Suppressor macrophage treated with lipopolysaccharide for 1 hour (primary cell): ENCODE measurements at places on chromosomes 13 and 19.

DNA sequence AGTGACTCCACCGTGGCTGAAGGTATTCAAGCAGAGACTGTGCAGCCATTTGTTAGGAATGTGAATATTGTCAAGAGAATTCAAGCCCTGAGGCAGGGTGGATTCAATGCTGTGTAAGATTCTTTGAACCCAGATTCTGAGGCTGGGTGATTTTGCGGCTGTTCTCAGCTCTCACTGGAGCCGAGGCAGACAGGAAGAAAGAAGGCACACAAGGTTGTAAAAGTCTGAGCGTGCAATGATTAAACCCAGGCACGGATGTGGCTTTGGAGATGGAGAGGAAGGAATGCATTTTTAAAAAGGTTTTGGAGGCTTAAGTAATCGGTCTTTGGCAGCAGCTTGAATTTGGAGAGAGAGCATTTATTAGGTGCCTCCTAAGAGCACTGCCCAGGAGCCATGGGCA, 187.9 kb downstream of the KATNAL1 start:
- DNase-seq, result no peak

DNA sequence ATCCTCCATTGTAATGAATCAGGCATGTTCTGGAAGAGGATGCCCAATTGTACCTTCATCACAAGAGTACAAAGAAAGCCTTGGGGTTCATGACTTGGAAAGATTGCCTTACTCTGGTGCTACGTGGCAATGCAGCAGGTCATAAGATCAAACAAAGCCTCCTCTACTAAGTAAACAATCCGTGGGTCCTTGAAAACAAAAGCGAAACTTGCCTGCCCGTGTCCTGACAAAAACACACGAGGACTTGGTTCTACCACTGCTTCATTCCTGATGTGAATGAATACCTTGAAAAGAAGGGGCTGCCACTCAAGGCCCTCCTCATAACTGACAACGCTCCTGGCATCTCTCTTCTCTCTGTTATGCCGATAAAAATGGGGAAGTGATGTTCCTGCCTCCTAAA, 18.9 kb downstream of the ZNF563 start:
- no peak for DNase-seq

GRCh38 chr19:1019980-1020867, 699 bp downstream of the TMEM259 start:
- DNase-seq, result peak; percentile 70

DNA sequence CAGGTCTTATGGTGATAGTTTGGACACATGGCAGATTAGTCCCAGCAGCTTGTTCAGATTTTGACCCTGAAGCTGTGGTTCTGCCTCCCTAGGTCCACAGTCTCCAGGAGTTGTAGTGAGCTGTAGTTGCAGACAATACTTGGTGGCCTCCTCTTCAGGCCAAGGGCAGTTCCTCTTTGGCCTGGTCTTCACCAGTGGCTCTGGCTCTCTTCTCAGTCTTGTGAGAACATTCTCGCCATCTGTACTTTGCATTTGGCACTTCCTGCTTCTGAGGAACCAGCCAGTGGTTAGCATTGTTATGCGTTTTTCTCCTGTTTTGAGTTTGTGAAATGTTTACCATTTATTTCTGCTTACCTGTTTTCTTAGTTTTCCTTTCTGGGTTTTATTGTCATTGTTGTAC, 40.7 kb downstream of the PCCA start:
- DNase-seq, result peak; percentile 67

GRCh38 chr19:18932216-18932841, 8.7 kb downstream of the HOMER3 start:
- peak; percentile 97 for DNase-seq

- no peak for DNase-seq
These were observed 23.6 kb upstream of the CCDC124 start for GRCh38 chr19:17909003-17909732.

- DNase-seq, result no peak
These were observed 16.3 kb upstream of the GSX1 start for GRCh38 chr13:27775943-27776342.

DNA sequence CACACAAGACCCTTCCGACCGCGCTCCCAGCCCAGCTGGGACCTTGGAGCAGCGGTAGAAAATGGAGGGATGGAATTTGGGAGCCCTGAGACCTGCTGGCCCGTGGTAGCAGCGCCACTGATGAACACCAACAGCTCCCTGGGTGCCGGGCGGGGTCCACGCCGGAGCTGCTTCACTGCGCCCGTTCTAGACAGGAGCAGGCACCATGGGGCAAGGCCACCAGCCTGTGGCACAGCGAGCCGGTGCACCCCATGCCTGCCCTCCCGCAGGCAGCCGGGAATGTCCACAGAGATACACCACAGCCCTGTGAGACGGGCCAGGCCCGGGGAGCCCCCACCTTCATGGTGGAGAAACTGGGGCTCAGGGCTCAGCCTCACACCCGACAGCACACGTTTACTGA, 9.9 kb upstream of the SHC2 start:
- DNase-seq, result no peak

- no peak for DNase-seq
These were observed 1024.0 kb upstream of the PCDH9 start for GRCh38 chr13:68254151-68254550.

DNA sequence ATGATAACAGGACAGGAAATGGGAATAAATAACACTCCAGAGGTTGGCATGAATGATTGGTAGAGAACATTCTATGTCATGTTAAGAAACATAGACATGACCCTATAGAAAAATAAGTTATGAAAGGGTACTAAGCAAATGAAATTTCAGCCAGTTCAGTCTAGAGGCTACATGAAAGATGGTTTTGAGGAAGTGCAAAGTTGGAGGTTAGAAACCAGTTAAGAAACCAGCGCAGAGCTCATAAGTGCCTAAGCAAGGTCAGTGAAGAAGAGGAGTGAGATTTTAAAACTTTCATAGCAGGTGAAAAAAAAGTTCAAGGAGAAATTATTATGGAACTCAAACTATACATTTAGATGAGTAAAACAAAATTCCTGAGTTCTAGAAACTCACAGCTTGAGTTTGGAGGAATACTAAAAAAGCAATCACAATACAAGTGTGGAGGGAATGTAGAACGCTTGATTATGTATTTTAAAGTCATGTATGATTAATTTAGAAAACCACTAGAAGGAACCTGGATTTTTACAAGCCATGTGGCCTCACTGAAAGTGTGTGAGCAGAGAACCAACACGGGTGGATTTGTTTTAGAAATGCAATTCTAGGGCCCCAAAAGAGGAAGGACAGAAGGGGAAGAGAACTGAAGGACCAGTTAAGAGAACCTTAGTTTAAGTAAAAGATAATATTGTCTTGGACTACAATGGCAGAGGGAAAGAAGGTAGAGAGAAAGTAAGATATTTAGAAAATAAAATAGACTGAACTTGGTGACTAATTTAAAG, 162.4 kb downstream of the PCDH20 start:
- no peak for DNase-seq

DNA sequence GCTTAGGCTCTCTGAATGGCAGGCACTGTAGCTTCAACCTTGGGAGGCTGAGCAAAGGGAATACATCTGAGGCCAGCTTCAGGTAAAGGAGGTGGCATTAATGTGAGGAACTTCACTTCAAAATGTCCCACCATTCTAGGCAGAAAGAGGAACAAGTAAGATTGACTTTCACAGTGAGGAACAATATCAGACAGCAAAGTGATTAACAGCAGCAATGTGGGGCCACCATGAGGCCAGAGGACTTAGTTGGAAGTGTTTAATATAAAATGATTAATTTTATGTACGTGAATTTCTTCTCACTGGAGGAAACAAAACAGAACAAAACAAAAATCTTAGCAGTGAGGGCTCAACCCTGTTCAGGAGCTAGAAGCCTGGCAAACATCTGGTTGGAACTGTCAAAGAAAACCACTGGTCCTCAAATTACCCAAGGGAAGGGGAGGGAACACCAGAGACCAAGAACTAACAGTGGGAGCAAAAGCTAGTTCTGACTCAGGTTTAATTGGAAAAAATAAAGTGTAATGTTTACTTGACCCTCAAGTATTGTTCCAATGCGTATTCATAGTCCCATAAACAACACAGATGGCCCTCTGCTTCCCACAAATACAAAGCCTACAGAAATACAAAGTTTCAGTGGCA, 43.9 kb upstream of the FRY start:
- DNase-seq, result peak; percentile 48

GRCh38 chr13:30033681-30034457, 183.5 kb upstream of the UBL3 start:
- DNase-seq, result no peak

GRCh38 chr13:82687884-82688283, 1194.4 kb downstream of the SLITRK1 start:
- no peak for DNase-seq

DNA sequence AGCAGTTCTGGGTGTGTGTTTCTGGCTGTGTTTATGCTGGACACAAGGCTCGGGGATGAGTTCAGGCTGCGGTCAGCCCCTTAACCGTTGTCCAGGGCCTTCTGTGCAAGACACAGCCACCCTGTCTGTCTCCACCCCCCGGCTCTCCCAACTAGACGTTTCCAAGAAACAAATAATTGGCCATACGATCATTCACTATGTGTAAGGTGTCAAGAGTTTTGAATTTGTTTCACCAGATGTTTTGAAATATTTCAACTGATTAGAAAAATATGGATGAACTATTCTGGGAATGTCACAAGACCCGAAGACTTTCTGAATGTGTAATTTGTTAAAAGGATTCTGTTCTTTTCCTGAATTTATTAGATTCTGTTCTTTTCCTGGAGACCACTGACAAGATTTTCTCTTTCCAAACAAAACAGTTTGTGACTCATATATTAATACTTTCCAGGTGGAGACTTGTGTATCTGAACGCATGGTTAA, 318.2 kb downstream of the MYO16 start:
- no peak for DNase-seq

GRCh38 chr19:50686310-50687032, 33.1 kb downstream of the SHANK1 start:
- no peak for DNase-seq

GRCh38 chr13:110109140-110109783, 197.7 kb downstream of the COL4A1 start:
- DNase-seq, result no peak

- DNase-seq, result no peak
These were observed 7.2 kb downstream of the DNAJC15 start for GRCh38 chr13:43030548-43030947.

GRCh38 chr19:29644210-29644609, 21.1 kb upstream of the PLEKHF1 start:
- DNase-seq, result peak; percentile 65

- DNase-seq, result peak; percentile 84
These were observed at the start of gene ZNF814 for GRCh38 chr19:57888560-57889231. Gene ZNF814 (minus strand): TSS chr19:57889037. CDS start chr19:57888802, 235 bp downstream.

DNA sequence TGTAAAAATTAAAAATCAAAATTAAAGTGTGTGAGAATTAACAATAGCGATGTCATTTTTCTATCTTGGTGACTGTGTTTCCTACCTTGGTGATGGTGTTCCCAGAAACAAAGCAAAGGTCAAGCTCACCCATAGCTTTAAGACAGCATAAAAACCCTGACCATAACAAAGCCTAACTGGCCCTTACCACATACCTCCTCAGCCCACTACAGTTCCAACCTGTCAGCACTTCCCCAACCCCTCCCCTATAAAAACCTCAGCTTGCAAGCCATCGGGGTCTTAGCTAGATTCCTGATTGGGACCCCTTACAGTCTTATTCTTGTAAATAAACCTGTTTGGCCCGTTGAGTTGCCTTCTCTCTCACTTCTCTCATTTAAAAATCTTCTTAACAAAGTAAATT, 484.4 kb upstream of the PCDH20 start:
- DNase-seq, result no peak

- no peak for DNase-seq
These were observed 8.1 kb downstream of the DGKH start for GRCh38 chr13:42056583-42056982.

- DNase-seq, result no peak
These were observed 7.9 kb upstream of the RASA3 start for GRCh38 chr13:114140131-114140905.

DNA sequence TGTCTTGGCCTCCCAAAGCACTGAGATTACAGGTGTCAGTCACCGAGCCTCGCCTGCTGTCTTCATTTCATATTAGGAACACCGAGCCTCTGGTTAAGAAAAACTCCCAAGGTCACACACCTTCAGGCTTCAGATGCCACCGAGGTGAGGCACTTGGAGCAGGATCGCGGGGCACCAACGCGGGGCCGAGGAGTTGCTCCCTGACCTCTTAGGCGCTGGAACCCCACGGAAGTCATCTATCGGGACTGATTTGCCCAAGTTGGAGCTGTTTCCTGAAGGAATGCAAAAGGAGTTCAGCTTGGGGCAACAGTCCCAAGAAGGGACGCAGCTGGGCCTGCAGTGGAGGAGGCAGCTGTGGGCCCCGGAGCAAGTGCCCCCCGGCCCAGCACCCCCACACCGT, 50.3 kb upstream of the XPO4 start:
- DNase-seq, result no peak

- no peak for DNase-seq
These were observed 3.0 kb upstream of the KMT2B start for GRCh38 chr19:35714601-35715354.

GRCh38 chr19:11182994-11183393, 14.4 kb downstream of the KANK2 start:
- DNase-seq, result no peak

DNA sequence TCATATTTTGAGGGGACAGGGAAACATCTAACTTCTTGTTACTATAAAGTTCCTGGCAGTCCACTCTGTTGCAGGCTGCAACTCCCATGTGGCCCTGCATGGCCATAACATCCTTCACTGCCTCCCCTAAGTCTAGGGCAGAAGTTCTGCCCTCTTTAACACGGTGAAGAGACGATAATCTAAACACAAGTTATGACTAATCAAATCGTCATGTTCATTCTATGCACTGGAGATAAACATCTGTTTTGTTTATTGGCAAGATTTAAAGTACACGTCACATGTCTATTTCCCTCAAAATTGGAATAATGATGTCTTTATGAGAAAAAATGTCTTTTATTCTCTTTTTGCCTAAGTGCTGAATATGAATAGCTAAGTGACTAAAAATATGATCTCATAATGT, 1629.4 kb downstream of the PCDH9 start:
- DNase-seq, result no peak

DNA sequence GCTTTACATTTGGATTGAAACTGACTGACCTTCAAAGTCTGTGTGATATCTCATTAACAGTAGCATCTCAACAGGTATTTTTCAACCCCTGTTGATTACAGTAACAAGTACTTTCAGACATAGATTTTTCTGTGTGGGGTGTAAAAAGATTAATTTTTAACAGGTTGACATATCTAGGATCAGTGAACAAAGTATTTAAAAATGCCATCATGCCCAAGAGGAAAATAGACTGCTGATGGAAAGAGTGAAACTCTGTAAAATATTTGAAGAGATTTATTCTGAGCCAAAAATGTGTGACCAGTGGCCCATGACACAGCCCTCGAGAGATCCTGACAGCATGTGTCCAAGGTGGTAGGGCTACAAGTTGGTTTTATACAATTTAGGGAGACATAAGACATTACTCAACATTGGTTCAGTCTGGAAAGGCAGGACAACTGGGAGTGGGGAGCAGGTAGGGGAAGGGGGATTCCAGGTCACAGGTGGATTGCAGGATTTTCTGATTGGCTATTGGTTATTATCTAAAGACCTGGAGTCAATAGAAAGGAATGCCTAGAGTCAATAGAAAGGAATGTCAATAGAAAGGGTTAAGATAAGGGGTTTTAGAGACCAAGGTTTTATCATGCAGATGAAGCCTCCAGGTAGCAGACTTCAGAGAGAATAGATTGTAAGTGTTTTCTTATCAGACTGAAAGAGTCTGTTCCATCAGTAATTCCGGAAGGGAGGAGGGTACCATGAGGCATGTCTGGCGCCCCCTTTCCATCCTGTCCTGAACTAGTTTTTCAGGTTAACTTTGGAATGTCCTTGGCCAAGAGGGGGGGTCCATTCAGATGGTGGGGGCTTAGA, 29.1 kb downstream of the TNFRSF19 start:
- no peak for DNase-seq

- peak; percentile 40 for DNase-seq
These were observed 116.5 kb downstream of the SPRY2 start for GRCh38 chr13:80224468-80224867.
